ENCODE measurements at places on chromosomes 7 and 10. TPM values are rescaled to one million over a fixed set of nuclear protein-coding genes. Genes with fewer than 3 reads are reported as not detected.

Gene HOXA7
- 3.7 TPM for total RNA-seq

Gene THSD7A
- total RNA-seq: 3.1 TPM

Gene ELMO1
- total RNA-seq: 36.3 TPM

Gene ATG9B
- total RNA-seq: not detected

Gene H2BK1
- total RNA-seq: not detected

Gene PRLHR
- total RNA-seq: not detected
